Naive thymus-derived CD8-positive, alpha-beta T cell (primary cell): ENCODE measurements at places on chromosomes 7 and 10.

- no peak for DNase-seq
These were observed 1.6 kb downstream of the BAMBI start for GRCh38 chr10:28678687-28679457.

DNA sequence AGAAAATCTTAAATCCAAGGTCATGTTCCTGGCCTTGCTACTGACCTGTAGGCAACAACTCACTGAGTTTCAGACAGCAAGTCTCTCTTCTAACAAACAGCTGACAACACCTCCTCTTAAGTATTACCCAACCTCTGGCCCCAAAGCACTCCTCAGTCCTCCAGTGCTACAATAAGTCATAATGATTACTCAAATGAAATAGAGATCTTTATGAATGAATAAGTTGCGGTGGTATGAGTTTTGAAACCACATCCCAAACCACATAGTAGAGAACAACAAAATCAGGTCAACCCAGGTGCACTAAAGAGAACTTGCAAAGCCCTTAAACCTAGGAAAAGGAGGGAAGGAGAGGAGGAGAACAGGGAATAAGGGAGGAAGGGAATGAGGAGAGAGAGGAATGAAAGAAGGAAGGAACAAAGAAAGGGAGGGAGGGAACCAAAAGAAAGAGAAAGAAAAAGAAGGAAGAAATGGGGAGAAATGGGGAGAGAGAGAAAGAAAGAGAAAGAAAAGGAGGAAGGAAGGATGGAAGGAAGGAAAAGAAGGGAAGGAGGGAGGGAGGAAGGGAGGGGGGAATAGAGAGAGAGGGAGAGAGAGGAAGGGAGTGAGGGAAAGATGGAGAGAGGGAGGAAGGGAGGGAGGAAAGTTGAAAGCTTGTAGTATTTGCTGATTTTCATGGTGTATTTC, 142.8 kb upstream of the CALCR start:
- no peak for DNase-seq

DNA sequence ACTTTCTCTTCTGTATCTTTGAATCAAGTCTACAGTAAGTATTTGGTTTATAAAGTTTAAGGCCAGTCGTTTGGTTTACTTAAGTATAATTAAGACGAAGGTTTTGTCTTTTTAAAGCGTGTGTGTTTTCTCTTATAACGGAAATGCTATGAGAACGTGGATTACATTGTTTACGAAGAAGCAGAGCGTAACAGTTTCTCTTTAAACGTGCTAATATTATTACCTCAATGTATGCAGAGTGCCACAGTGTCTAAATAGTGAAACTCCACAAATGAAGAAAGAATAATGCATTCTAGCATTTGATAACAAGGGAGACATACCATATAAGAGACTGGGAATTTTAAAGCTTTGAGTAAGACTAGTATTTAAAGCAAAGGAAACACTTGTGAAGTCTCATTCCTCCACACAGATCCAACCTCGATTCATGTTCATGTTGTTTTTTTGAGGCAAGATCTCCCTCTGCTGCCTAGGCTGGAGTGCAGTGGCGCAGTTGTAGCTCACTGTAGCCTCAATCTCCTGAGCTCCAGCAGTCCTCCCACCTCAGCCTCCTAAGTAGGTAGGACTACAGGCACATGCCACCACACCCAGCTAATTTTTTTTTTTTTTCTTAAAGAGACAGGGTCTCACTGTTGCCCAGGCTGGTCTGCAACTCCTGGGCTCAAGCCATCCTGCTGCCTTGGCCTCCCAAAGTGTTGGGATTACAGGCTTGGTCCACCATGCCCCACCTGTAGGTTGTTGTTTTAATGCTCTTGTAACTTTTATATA, 75.1 kb downstream of the ANKRD61 start:
- DNase-seq = peak; percentile 30

DNA sequence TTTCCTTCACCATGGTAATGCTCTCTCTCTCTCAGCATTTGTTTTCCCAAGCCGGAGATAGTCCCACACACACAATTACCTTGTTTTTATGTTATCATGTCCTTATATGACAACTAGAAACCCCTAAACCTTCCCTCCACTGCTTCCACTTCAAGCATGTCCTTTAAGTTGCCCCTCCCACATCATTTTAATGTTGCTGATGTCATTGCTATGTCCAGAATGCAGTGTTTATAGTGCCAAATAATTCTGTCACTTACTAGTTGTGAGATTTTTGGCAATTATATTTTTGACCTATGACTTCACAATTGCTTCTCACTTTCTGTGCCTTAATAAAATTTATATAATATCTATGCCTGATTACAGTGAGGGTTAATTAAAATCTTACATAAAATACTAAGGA, 645.9 kb downstream of the XPNPEP1 start:
- DNase-seq = no peak

GRCh38 chr10:70035531-70035930, 17.1 kb upstream of the MACROH2A2 start:
- no peak for DNase-seq

DNA sequence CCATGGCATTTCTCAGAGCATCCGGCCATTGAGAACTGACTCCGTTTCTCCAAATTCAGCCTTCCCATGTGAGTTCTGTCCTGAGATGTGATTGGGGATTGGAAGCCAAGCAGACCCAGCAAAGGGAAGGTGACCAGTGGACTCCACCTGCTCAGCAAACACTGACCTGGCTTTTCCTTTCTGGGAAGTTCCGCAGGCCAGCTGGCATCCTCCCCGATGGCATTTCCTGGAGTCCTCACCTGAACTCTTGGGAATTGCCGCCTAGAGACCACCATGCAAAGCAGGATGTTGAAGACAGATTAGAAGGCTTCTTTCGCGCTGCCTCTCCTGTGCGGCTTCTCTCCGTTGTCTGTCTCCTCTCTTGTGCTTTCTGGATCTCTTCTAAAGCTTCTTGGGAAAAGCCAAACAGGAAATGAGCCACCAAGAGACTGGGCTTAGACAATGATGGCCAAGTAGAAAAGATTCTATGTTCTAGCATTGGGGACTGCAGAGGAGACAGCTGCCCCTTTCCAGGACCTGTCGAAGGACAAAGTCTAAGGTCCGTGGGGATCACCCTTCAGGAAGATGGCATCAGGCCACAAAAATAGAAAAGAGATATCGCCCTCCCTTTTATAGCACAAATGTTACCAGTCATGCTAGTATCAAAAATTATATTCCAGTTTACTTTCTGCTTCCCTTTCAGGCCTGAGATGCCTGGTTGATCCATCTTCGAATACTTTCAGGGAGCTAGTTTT, 103.7 kb upstream of the INSYN2A start:
- no peak for DNase-seq

DNA sequence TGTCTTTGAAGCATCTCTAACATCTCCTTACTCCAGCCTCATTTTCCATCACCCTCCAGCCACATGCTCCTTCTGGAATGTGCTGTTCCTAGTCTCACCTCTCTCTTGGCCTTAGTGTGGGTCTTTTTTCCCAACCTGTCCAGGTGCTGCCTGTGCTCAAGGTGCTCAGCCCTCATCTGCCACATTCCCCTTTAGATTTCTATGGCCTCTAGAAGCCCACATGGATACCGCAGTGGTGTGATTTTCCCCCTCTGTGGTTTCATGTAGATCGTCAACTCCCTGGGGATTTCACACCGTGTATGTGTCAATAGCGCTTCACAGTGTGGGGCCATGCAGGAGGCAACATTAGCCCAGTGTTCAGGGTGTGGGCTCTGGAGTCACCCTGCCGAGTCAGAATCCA, 32.5 kb downstream of the BMPER start:
- no peak for DNase-seq

DNA sequence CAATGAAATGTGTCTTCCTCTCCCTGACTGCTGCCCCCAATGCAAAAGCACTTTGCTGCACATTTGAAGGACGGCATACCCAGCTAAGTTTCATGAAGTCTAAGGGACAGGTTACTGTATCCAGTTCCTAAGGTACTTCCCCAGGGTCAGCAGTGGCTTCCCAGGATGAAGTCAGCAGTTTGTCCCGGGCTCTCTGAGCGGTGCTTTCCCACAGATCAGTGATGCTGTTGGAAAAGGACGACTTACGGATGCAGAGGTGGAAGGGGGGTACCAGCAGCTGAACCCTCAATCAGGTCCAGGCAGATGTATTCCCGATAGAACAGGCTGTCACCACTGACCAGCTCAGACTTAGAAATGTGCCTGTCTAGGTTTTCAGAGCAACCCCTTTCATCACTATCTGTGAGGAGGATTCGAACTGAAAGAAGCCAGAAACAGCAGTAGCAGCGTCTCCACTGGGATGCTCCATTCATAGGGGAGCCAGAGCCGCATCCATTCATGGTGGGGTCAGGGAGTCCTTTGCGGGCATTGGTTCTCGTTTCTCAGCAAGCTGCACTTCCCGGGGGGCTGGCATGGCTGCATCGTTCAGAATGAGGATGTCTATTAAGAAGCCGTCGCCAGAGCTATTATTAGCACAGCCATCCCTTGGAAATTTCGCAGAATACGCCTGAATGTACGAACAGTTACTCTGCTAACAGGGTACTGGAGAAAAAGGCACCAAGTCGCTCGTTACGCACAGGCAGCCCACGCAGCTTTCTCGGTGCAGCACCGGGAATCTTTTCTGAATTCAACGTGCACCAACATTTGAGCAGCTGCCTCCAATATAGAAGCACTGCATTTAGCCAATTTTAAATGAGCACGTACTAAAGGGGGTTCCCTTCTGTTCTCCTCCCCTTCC, 303.7 kb downstream of the PRPF18 start:
- DNase-seq = no peak

DNA sequence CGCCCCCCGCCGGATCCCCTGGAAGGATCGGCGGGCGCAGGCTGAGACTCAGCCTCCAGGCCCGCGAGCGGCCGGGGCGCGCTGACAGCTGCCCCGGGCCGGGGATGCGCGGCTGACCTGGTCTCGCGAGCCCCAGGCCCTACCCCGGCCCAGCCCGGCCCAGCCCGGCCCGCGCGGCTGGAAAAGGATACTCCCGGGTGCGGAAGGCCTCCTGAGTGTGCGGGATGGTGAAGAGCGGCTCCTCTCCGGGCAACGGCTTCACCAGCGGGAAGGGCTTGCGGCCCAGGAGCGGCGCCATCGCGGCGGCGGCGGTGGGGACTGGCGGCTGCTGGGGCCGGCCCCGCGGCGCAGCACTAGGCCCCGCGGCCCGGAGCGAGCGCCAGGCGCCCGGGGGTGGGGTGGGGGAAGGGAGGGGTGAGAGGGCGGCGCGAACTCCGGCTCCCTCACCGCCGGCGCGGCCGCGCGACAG, 423 bp downstream of the BAZ1B start:
- DNase-seq = no peak

- DNase-seq = no peak
These were observed 18.6 kb upstream of the MTPN start for GRCh38 chr7:135995748-135996147.

DNA sequence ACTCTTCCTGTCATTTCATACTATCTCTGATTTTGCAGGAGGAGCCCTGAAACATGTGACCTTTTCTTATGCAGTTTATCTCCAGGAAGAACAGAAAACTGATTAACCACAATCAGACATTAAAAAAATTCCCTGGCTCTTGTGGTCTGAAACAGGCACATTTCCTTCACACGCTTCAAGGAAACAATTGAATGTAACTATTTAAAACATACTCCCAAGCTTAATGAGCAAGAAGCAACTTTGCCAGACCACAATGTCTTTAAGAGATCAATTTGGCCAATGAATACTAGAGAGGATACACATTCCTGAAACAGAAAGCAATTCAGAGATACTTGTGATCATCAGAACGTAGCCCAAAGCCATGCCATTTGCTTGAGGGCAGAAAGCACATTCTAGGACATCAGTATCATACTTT, 65.8 kb downstream of the PIP4K2A start:
- DNase-seq = no peak

DNA sequence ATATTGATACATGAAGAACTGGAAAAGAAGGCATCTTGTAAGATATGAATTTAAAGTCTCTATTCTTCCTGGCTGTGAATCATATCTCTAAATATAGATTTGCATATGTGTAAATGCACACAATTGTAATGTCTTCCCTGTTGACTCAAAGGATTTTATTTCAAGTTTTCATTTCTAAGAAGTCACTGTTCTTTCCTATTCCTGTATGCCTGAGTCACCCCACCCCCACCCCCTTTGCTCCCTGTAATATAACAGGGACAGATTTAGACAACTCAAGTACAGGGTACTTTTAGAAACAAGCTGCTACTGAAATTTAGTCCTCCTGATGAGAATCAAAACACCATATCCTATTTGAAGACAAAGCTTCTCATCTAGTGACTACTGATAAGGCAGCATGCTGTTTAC, 43.0 kb upstream of the HECTD2 start:
- DNase-seq = no peak

GRCh38 chr7:157300369-157300825, 36.4 kb upstream of the DNAJB6 start:
- no peak for DNase-seq

GRCh38 chr7:137295739-137296324, 47.7 kb downstream of the PTN start:
- DNase-seq = no peak

- DNase-seq = no peak
These were observed 144.9 kb upstream of the TCERG1L start for GRCh38 chr10:131456411-131456810.

DNA sequence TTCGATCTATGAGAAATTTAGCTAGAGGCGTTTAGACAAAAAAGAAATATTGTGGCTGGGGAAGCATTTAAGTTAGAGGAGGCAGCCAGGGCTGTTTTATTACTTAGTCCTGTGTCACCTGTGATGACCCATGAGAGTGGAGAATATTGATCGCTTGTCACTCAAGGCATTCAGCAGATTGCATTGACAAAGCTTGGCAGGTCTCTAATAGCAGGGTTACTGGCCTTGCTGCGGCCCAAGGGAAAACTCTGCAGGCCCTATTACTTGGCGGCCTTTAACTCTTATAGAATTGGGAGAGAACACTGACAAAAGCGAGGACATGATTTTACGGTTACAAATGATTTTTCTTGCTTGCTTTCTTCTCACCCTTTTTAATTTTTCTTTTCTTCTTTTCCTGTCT, 473.5 kb downstream of the AUTS2 start:
- no peak for DNase-seq

- DNase-seq = no peak
These were observed 34.2 kb downstream of the MTURN start for GRCh38 chr7:30168835-30169573.

DNA sequence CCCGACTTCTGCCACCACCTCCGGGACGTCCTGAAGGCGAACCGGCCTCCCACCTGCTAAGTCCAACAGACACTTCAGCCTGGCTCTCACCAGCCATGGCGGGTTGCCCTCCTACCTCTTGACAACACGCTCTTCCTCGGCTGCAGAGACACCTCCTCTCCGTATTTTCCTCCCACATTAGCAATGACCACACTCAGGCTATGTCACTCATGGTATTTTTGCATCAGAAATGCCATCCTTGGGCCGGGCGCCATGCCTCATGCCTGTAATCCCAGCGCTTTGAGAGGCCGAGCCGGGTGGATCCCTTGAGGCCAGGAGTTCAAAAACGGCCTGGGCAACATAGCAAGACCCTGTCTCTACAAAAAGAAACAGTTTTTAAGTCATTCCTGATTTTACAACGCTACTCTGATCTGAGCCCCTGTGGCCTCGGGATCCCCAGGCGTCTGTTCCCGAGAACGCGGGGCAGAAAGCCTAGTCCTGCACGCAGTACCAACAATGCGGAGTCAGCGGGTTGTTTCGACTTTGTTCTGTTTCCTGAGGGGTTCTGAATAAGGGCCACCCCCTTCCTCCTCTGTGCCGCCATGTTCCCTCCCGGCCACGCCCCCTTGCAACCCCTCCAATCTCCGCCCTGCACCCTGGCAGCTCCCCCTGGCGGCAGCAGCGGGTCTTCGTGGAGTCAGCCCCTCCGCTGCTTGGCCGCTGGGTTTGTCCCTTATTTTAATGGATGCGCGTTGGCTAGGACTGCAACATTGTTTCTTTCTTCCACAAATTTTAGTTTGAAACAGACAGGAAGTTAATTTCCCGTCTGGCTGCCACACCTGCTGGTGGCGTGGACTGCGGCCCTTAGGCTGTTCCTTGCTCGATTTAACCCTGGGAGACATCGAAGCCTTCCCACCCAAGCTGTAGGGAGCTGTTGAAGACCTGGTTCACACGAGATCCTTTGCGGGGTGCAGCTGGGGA, 9.7 kb upstream of the ZFAND2A start:
- DNase-seq = peak; percentile 96
